ENCODE measurements at places on chromosomes 4 and X.

DNA sequence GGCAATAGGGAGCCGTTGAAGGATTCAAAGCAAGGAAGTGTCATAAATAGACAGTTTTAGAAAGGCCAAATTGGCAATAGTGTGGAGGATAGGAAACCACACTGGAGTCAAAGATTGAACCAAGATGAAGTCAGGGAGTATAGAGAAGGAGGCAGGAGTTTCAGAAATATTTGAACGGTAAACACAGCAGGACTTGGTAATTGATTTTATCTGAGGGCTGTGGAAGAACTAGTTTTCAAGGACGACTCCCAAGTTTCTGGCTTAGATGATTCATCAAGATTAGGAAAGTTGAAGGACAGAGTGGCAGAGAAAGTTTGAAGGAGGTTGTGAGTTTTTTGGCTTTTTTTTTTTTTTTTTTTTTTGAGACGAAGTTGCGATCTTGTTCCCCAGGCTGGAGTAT, 11.5 kb upstream of the TMEM31 start:
- DNase-seq = no peak

GRCh38 chrX:41389311-41389888, 55.4 kb downstream of the DDX3X start:
- DNase-seq = no peak

GRCh38 chrX:35826503-35826902, 28.4 kb downstream of the MAGEB16 start:
- DNase-seq = no peak

- DNase-seq = no peak
Measured at GRCh38 chr4:12902735-12903134, 581.4 kb downstream of the RAB28 start.

- DNase-seq = no peak
Measured at GRCh38 chr4:3285558-3286334, 7.1 kb upstream of the RGS12 start.

DNA sequence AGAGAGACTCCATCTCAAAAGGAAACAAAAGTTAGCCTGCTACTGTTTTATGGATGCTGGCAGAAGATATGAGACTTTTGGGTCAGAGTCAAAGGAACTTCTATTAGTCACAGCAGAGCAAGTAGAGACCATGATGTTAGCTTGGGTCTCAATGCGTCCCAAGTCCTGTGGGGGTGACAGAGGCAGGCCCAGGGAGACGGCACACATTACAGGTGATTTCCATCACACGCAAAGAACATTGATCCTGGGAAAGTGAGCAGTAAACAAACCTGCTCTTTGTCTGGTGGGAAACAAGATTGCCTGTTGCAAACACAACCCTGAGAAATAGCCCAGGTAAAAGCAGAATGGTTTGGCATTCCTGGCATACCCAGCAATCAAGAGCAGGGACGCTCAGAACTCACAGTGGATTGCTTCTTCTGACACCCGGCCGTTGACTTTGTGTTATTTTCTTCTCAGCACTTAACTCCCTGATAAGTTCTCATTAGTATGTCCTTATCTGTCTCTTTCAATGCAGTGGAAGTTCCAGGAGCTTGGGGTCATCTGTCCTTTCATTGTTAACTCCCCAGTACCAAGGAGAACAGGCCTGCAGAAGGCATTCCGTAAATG, 51.2 kb upstream of the LGI2 start:
- DNase-seq = no peak

DNA sequence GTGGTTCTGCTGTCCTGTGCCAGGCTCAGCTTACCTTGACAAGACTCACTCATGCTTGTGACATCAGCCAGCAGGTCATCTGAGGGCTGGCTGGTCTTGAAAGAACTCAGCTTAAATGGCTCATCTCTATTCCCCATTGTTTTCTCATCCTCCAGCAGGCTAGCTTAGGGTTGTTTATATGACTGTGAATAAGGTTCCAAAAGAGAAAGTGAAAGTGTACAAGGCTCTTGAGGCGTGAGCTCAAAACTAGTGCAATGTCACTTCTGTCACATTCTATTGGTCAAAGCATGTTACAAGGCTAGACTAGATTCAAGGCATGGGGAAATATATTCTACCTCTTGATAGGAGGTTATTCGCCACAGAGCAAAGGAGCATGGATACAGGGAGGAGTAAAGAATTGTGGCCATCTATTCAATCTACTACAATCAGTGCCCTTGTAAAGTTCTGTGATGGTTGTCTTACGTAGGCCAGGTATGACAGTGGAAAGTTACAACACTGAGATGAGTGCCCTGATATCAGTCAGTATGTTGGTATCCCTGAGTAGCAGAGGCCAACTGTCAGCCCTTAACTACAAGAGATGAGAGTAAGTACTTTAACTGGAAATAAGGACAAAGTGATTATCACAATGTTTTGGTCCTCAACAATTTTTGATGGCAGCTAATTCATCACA, 19.8 kb upstream of the TMLHE start:
- no peak for DNase-seq

GRCh38 chr4:21722157-21722839, 226.3 kb downstream of the KCNIP4 start:
- no peak for DNase-seq

GRCh38 chrX:150696331-150696730, 3.1 kb downstream of the MTMR1 start:
- no peak for DNase-seq

GRCh38 chrX:56785442-56785841, 56.4 kb downstream of the NBDY start:
- no peak for DNase-seq

DNA sequence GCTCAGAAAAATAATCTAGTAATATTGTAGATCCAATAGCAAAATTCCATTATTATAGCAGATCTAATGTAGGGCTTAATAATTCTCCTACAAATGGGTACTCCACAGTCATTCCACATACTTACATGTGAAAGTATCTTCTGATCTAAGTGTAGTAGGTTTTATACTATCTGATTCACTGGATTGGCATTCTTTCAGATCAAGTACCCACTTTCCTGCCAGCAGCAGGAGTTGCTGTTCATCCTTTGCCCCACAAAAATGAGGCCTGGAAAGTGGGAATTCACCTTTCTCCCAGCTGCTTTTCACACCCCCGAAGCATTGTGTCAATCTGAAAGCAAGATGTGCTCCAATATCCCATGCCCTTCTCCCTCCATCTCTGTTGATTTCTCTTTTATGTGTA, 77.1 kb upstream of the RXFP1 start:
- DNase-seq = no peak

DNA sequence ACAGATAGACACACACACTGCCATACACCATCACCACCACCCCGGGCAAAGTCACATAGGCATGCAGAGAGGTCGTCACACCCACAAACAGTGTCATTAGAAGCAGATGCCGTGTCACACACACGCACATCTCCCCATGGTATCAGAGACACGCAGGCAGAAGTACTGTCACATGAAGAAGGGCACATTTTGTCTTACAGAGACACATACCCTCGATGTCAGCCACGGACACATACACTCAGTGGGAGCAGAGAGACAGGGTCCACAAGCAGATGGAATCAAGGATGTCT, 3.3 kb downstream of the NALF2 start:
- no peak for DNase-seq

GRCh38 chr4:95556207-95556859, 7.6 kb upstream of the UNC5C start:
- DNase-seq = no peak

- no peak for DNase-seq
Measured at GRCh38 chrX:10178866-10179463, 22.2 kb downstream of the CLCN4 start.

DNA sequence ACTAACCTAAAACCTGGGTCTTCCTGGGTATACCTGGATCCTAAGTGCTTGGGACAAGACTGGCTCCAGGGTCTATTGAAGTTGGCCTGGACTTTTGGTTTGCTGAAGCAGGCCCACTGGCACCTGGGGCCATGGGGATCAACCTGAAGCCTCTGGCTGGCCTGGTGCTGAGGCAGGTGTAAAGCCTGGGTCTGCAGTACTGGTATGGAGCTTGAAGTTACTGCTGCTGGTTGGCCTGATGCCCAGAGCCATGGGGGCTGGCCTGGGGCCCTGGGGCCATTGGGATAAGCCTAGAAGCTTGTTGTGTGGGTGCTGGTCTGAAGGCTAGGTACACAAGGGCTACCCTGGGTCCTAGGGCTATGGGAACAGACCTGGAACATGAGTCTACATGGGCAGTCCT, 743.2 kb upstream of the GRIA3 start:
- DNase-seq = no peak

DNA sequence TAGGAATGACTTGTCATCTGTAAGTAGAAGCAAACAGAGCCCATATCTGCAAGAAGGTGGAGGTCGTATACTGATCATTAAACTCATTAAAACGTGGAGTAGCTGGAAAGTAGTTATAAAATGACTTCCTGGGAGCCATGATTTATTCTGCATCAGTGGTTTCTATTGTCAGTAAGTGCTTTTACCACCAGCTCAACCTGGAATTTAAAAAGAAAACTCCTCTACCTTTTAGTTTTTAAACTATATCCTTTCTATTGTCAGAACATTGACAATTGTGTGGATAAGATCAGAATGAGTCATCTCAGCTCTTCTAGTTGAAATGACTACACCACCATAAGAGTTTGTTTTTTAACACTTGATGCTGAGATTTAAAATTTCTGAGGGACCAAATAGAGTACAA, 651.2 kb upstream of the GALNT7 start:
- no peak for DNase-seq

- no peak for DNase-seq
Measured at GRCh38 chr4:135197641-135198040, 996.1 kb upstream of the PABPC4L start.

- DNase-seq = no peak
Measured at GRCh38 chr4:57137261-57137660, 27.1 kb upstream of the IGFBP7 start.

DNA sequence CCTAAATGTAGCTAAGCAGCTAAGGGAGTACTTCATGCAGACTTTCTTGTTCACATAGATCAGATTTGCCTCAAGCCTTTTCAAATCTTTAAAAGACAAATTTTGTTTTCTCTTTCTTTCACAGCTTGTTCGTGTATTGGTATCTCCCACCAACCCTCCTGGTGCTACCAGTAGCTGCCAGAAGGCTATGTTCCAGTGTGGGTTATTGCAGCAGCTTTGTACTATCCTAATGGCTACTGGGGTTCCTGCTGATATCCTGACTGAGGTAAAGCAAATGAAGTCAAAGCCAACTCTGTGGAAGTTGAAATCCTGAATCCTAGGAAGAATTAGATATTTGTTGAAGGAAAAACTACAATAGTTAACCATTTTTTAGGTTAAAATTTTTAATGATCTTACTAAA, 62.6 kb downstream of the USO1 start:
- no peak for DNase-seq

DNA sequence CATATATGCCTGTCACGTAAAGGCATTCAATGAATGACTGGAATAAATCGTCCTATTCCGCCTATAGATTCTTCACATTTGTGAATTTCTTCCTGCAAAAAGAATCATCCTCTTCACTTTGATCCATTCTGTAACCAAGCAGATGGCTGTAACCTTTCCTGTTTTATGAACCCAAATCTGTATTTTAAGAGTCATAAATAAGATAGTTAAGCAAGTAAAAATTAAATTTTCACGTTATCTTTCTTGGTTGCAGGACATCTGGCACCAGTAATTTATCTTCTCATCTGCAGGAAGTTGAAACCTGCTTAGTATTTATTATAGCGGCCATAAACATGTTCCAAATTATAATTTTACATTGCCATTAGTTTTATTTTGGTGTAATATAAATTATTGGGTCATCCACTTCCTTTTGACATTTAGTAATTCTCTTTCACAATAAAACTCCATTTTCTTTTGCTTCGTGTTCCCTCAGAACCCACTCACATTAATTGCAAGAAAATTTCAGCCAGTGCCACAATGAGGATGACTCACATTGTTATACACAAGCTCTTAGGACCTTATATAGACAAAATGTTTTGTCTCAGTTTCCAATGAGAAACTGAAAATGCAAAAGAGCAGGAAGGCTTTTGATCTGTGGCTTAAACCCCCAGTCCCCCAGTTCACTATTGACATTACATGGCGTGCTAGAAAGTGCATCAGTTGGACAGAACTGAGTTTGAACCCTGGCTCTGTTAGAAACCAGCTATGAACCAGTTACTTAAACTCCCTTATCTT, 51.1 kb downstream of the TMEM156 start:
- DNase-seq = no peak

DNA sequence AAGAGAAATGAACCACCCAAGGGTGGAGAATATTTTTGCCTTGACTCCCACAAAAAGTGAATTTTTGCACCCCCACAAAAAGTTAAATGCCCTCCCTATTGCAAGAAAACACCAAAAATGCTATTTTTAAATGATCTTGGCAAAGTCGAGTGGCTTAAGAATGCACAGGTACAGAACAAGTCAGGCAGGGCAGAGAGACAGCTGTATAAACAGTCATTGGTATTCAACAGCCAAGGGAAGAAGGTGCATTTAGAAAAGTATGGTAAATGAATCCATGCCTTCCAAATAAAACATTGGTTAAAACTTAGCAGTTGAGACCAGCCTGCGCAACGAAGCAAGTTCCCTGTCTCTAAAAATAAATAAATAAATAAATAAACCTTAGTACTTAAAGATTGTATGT, 169.3 kb downstream of the CHIC2 start:
- DNase-seq = no peak

DNA sequence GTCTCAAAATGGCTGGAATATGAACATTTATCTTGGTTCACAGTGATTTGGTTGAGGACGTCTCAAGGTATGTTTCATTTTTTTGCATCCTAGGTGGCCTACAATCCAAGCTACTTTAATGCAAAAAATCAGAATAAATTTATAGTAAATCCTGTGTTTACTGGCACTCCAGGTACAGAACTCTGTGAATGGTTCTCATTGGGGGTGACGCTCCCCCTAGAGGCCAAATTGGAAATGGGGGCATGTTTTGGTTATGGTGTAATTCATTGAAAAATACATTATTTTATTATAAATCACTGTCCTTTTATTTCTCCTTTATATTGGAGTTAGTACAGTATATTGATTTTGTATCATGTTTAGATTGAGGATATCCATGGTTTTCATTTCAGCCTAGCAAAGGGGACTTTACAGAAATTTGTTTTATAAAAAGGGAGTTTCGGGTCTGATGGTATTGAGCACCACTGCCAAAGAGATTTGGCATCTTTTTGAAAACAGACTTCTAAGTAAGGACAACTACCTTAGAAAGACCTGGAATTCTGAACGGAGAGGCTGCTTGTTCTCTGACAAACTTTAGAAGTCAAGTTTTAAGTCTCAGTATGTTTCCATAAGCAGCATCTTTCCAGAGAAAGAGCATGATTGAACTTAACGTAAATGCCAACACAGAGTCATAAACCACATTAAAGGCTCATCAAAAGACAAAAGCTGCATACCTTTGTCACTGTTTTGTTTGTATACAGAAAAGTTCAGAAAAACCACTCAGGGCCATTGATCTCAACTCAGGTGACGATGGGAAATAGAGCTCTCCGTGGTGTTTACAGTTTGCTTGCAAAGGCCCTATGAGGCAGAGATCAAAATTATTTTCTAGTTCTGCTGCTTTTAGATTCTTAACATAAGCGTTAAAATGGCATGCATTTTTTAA, 19.4 kb downstream of the MTM1 start:
- DNase-seq = peak; percentile 27
